Thyroid gland (tissue), 4 donors: ENCODE measurements at places on chromosomes 16 and 17. TPM values are rescaled to one million over a fixed set of nuclear protein-coding genes. Genes with fewer than 3 reads are reported as not detected.

GRCh38 chr16:65071433-65072311, 50.2 kb downstream of the CDH11 start:
- H3K27ac ChIP-seq = no peak overlapping the region
- H3K27me3 ChIP-seq = no peaks in the 10 kb centered on the region
- H3K4me1 ChIP-seq = no peaks in the 10 kb centered on the region
- H3K36me3 ChIP-seq = no peaks in the 10 kb centered on the region
- no peak overlapping the region for H3K4me3 ChIP-seq

- no peaks in the 10 kb centered on the region for H3K4me1 ChIP-seq
- DNase-seq = no peak
- no peak overlapping the region for H3K4me3 ChIP-seq
Observed at GRCh38 chr17:74512624-74513091, 18.6 kb downstream of the CD300LB start.

DNA sequence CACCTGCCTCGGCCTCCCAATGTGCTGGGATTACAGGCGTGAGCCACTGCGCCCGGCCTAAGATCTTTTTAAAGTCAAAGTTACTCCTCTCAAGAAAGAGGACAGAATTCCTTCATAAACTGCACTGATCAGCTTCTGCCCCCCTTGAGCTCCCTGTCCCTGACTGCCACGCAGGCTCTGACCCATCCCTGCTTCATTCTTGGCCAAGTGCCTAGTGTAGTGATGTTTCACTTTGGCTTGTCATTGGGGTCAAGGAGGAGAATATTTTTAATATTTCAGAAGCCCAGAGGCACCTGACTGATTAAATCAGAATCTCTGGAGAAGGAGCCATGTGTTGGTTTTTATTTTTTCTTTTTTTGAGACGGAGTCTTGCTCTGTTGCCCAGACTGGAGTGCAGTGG, 9.1 kb downstream of the MRM1 start:
- no peak overlapping the region for H3K27ac ChIP-seq
- no peak for DNase-seq
- no peaks in the 10 kb centered on the region for H3K36me3 ChIP-seq
- H3K4me1 ChIP-seq = no peaks in the 10 kb centered on the region
- H3K4me3 ChIP-seq = no peak overlapping the region

Gene RNF112
- total RNA-seq = 0.83 TPM

Gene TMEM204
- 67.6 TPM for total RNA-seq

- H3K36me3 ChIP-seq = no peaks in the 10 kb centered on the region
- H3K4me3 ChIP-seq = no peak overlapping the region
- peak overlapping the region; percentile 85 for H3K27ac ChIP-seq
- no peak for DNase-seq
Observed at GRCh38 chr17:64001763-64002529, 3.8 kb downstream of the PRR29 start.

Gene GNAO1
- 3.3 TPM for total RNA-seq

DNA sequence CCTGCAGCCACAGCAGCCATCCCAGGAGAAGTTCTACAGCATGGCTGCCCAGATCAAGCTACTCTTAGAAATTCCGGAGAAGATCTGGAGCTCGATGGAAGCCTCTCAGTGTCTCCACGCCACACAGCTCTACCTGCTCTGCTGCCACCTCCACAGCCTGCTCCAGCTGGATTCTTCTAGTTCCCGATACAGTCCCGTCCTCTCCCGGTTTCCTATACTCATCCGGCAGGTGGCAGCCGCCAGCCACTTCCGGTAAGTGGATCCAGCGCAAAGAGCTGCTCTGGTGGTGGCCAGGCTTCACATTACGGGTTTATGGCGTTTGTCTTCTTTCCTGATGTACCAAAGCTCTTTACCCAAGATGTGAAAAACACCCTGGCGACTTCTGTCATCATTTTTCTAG, 3.6 kb downstream of the COG1 start:
- peak; percentile 77 for DNase-seq
- H3K4me3 ChIP-seq = no peak overlapping the region
- no peaks in the 10 kb centered on the region for H3K27me3 ChIP-seq
- H3K36me3 ChIP-seq = peaks cover 49% of the 10 kb centered on the region
- peaks cover 10% of the 10 kb centered on the region for H3K4me1 ChIP-seq

DNA sequence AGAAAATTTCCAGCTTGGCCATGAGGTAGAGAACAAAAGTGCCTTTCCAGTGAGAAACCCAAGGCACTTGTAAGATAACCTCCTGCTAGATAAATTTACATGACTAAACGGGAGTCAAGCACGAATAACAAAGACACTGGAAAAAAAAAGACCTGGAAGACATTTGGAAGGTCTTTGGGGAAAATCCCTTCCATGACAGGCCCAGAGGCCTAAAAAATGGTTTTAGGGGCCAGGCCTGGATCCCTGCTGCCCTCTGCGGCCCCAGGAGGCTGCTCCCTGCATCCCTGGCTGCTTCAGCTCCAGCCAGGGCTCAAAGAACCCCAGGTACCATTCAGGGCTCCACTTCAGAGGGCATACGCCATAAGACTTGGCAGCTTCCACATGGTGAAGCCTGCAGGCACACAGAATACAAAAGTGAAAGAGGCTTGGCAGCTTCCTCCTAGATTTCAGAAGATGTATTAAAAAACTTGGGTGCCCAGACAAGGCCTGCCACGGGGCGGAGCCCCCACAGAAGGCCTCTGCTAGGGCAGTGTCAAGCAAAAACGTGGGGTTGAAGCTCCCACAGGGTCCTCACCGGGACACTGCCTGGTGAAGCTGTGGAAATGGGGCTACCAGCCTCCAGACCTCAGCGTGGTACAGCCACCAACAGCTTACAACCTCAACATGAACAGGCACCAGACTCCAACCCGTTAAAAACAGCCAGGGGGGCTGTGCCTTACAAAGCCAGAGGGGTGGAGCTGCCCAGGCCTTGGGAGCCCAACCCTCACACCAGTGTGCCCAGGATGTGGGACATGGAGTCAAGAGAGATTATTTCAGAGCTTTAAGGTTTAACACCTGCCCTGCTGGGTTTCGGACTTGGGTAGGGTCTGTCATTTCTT, 77.1 kb downstream of the SDK2 start:
- no peak overlapping the region for H3K27ac ChIP-seq
- peak; percentile 53 for DNase-seq
- H3K4me3 ChIP-seq = no peak overlapping the region
- H3K4me1 ChIP-seq = no peaks in the 10 kb centered on the region
- no peaks in the 10 kb centered on the region for H3K27me3 ChIP-seq
- H3K36me3 ChIP-seq = no peaks in the 10 kb centered on the region

DNA sequence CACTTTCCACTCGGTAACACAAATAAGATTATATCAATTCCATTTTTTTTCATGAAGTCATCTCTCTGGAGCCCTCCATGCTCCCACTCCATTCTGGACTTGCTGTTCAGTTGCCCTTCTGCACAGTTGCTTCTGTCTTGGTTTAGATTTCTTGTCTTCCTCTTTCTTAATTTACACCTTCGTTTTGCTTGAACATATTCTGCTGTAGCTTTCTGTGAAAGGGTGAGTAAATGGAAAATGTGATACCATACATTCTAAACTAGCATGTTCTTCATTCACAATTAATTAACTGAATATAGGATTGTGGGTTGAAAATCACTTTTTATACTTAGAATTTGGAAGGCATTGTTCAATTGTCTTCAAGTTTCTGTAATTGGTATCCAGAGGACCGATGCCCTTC, 69.6 kb downstream of the VMP1 start:
- H3K4me1 ChIP-seq = no peaks in the 10 kb centered on the region
- no peak overlapping the region for H3K4me3 ChIP-seq
- H3K27ac ChIP-seq = no peak overlapping the region
- no peaks in the 10 kb centered on the region for H3K27me3 ChIP-seq
- H3K36me3 ChIP-seq = peaks cover 10% of the 10 kb centered on the region
- DNase-seq = no peak

GRCh38 chr17:82283208-82283749, 9.8 kb upstream of the CSNK1D start:
- peak; percentile 49 for DNase-seq
- H3K27me3 ChIP-seq = no peaks in the 10 kb centered on the region
- peaks cover 14% of the 10 kb centered on the region for H3K4me1 ChIP-seq
- H3K36me3 ChIP-seq = no peaks in the 10 kb centered on the region
- H3K27ac ChIP-seq = no peak overlapping the region
